CD4-positive, alpha-beta T cell treated with Interleukin-15 for 1 hour (primary cell): ENCODE measurements at places on chromosomes 16 and 17.

DNA sequence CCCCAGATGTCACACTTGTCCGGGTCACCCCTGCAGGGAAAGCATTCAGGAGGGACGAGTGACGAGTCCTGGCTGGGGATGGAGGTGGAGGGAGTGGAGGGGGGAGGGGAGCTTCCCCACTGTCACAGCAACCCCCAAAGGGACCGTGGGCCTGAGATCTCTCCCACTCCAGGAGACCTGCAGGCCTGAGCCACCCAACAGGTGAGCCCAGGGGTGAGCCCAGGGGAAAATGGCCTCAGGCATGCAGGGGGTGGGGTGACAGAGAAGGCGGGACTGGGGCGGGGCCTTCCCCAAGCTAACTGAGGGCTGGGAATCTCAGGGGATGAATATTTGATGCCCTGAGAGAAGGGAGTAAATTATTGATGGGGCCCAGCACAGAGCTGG lies 2.4 kb downstream of the USH1G start:
- no peak for DNase-seq

DNA sequence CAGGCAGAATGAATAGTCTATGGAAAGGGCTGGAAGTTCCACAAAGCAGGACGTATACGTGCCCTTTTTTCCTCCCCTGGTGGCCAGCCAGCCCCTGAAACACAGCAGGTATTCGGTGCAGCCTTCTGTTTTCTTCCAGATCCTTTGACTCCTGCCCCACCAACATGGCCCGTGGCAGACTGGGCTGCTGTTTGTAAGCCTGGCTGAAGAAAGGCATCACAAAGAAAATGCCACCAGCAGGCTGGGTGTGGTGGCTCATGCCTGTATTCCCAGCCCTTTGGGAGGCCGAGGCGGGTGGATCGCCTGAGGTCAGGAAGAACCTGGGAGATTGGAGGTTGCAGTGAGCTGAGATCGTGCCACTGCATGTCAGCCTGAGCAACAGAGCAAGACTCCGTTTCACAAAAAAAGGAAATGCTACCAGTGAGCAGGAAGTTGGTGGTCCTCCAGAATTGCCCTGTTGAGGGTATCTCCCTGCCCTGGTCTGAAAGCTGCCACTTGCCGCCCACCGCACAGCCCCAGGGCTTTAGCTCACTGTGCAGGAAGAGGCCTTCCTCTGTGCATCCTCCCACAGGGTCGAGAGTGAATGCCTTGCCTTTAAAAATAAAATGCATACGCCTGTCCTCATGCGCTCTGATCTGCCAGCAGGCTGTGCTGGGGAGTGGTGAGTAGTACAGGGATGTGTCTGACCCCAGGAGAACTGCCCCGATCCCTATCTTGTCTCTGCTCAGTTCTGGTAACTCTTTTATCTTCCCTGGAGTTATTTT lies 587.7 kb downstream of the MAF start:
- DNase-seq: no peak

DNA sequence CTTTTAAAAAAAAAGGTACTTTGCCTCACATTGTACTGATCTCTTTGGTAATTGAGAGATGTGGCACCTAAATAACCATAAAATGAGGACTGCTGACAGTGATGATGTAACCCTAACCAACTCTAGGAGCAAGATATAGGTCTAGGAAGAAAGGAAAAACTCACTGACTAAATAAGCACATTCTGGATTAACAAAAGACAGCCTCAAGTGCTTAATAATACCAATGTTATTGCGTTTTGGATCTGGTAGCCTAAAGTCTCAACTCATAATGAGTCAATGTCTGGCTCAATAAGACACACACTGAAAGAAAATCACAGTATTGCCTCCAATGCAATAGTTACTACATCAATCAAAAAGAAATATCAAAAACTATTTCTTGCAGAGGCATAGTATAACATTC lies 3.0 kb downstream of the ERN1 start:
- DNase-seq: no peak

DNA sequence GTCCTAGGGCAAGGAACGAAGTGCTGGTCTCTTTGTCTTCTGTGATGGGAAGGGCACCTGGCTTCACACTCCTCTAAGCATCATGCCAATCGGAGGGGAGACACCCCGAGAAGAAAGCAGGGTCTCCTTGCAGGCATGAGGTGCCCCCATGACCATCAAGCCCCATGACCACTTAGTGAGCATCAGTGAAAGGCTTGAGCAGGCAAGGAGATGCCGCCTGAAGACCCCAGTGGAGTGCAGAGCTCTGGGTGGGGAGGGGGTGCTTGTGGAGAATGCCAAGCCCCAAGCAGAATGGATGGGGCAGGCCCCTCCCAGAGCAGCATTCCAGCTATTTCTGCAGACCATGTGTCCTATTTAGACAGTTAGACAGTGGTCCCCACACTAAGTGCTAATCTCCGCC lies 232.7 kb upstream of the TNRC6C start:
- no peak for DNase-seq

GRCh38 chr17:44217738-44218343 lies 1.6 kb downstream of the UBTF start:
- no peak for DNase-seq

DNA sequence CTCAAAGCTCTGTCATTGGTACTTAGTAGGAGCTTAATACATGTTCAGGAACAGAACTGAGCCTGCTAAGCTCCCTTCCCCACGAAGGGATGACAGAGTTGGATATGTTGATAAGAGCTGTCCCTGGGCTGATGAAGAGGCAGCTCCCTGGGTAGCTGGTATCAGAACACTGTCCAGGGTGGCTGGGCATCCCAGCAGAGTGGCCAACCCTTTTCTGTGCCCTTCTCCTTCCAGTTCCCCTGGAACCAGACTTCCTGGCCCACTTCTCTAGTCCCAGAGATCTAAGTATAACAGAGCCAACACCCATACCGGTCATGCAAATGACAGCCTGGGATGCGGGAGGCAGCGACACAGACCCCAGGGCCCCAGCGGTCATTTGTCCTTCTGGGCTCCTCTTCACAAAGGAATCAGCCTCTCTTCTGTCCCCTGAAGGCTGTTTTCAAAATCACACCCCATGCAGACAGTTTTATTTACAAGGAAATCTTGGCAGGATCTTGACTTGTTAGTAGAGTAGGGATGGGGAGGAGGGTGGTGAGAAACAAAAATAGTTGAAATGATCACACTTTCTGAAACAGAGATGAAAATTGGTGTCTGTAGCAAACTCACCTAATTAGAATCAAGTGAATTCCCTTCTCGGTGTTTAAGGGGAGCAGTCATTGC lies 1.4 kb upstream of the RHBDL3 start:
- no peak for DNase-seq

- peak; percentile 66 for DNase-seq
Observed at GRCh38 chr17:15502369-15503112, 35.1 kb upstream of the CDRT4 start.

DNA sequence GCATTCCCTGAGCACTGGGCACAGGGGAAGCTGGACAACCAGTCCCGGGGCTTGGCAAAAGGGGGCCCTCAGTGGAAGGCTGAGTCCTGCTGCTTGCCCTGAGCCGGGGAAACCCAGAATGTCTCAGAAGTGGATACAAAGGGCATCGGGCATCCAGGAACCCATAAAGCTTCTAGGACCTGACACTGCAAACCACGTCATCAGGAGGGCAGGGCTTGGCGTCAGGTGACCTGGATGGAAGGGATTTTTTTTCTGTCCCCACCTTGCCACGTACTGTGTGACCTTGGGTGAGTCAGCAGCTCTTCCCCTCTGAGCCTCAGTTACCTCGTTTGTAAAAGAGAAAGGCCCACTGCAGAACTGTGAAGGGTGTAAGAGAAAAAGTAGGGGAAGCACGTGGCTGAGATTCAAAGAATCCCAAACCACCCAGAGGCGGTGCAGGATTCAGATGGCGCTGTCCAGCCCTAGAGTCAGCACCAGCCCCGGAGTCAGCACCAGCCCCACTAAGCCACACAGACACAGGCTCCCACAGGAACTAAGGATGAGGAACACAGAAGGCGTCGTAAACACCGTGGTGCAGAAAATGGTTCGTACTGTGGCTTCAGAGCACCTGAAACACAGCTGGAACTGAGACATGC lies 53.7 kb downstream of the C16orf95 start:
- no peak for DNase-seq

DNA sequence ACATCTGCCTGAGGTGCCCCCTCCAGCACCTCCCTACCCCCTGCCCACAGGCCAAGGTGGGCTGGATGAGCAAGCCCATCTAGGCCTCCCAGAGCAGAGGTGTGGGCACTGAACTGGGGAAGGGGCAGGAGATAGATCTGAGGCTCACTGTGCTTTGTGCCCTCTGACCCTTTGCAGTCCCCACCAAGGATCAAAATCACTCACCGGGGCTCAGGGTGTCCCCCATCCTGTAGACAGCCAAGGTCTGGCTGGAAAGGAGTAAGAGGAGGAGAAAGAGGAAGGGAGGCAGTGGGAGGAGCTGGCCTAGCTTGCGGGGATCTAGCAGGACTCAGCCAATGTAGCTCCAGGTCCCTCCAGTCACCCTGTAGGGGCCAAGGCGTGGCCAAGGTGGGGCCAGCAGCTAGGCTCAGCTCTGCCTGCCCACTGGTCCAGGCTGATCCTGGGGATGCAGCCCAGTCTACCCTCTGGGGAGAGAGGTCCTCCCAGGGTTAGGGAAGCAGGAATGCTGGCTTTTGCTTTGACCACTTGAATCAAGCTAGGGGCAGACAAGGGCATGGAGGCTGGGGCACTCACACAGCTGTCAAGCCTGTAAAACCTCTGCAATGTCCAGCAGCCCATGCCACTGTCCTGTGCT lies 1.8 kb downstream of the SLC12A4 start:
- DNase-seq: no peak

GRCh38 chr16:4011225-4011939 lies 104.9 kb downstream of the ADCY9 start:
- peak; percentile 51 for DNase-seq

- no peak for DNase-seq
Observed at GRCh38 chr16:55491691-55492090, 12.7 kb downstream of the MMP2 start.

- DNase-seq: no peak
Observed at GRCh38 chr16:86380030-86380429, 130.3 kb upstream of the FOXF1 start.

GRCh38 chr16:16110111-16110490 lies 113.2 kb downstream of the ABCC6 start:
- DNase-seq: no peak

GRCh38 chr17:41394254-41394996 lies 3.0 kb downstream of the KRT31 start:
- DNase-seq: no peak
